ENCODE measurements at places on chromosomes 1 and 21.

- DNase-seq: no peak
Observed at GRCh38 chr1:164609089-164609488, 50.1 kb downstream of the PBX1 start.

DNA sequence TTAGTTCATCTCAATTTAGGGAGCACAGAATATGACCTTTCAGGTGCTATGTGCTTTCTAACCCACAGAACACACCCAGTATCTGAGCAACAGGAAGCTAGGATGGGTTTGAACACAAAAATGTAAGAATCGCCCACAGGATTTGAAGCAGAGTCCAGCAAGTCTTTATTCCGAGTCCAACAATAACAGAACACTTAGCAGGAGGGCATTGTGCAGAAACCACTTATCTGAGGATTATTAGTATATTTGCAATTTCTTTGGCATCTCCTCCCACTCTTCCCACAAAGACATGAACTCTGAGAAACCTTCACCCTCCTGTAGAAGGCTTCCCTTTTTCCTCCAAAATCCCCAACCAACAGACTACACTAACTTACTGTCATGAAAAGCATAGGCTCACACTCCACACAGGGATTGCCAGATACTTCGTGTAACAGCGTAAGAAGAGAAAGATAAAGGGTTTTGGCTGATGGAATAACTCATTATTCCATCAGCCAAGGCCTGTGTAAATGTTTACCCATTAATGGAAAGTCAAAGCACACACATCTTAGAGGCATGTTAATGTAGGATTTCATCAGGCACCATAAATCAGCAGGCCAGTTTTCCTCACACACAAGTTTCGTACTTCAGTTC, 16.1 kb downstream of the SIPA1L2 start:
- no peak for DNase-seq

GRCh38 chr1:23527366-23527765, 3.7 kb downstream of the E2F2 start:
- DNase-seq: no peak

DNA sequence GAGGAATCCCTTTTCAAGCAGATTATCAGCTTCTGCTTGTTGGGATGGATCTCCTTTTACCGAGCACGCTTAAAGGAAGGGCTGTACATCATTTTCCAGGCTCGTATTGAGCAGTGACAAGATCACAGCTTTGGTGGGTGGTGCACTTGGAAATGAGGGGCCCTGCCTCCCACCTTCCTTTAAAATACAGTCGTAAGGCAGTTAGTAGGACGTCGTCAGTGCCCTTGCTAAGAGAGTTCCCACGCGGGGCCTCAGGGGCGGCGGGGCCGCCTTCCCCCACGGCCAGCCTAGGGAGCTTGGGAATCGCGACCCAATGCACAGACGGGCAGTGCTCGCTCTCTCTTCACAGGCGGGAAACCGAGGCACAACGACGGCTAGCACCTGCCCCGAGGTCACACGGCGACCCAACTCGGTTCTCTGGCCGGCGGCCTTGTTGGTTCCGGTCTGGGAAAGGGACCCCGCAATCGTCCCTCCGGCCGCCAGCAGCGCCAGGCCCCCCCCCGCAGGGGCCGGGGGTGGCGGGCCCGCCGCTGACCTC, 58.6 kb downstream of the H3-3A start:
- no peak for DNase-seq

- peak; percentile 64 for DNase-seq
Observed at GRCh38 chr1:161440312-161440894, 64.9 kb upstream of the FCGR2A start.

GRCh38 chr1:208965351-208965750, 618.2 kb upstream of the CAMK1G start:
- DNase-seq: no peak

GRCh38 chr1:54339126-54339525, 67.1 kb downstream of the SSBP3 start:
- no peak for DNase-seq

DNA sequence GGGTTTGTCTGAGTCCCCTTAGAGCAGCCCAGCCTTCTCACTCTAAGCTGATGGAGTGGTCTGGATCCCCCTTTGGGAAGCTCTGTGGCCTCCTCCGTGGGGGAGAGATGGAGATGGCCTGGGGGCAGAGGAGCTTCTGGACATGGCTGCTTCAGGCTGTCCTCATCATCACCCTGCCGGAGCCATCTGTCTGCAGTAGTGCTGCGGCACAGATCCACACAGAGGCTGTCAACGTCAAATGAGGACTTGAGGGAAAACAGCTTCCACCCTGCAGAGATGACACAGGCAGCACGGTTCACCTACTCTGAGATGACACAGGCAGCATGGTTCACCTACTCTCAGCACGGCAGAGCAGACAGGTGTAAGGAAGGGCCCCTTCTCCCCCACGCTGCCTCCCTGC, 134.3 kb downstream of the IGSF21 start:
- no peak for DNase-seq

- no peak for DNase-seq
Observed at GRCh38 chr1:160117709-160118183, 2.2 kb downstream of the ATP1A2 start.

DNA sequence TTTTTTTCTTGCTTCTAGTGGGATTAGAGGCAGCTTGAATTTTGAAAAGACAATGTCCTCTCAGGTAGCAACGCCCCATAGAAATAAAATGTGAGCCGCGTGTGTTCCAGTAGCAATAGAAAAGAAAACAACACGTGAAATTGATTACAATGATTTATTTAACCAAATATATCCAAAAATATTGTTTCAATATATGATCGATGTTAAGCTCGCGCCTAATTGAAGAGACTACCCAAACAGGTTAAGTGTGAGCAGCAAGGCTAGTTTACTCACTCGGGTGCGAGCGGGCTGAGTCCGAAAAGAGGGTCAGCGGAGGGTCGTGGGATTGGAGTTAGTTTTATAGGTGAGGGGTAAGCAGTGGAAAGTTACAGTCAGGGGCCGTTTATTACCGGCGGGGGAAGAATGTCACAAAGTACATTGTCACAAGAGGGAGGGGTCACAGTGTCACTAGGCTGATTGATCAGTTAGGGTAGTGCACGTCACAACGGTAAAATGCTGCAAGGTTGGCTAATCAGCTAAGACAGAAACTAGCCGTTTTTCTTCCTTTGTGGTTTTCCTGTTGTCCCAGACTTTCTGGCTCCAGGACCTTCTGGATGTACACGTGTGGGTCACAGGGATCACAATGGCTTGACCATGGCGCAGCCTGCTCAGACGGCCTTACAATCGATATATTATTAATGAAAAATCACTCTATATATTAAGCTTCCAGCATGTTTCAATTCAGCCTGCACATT, 697 bp upstream of the ZNF670 start:
- DNase-seq: no peak

DNA sequence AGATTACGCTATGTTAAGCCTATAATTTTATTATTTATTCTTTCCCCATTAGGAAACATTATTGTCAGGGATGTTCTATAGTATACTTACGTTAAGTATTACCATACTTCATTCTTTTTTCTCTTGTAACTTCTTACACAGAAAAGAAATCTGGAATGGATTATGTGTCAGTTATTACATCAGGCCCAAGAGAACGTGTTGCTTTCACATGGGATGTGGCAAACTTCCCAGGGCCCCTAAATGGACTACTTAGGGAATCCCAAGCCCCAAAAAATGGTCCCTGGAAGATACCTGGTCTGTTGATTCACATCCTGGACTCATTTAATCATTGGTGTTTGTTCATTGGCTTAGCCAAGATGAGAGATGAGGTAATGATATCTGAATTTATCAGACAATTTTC, 249.8 kb downstream of the NRIP1 start:
- no peak for DNase-seq

DNA sequence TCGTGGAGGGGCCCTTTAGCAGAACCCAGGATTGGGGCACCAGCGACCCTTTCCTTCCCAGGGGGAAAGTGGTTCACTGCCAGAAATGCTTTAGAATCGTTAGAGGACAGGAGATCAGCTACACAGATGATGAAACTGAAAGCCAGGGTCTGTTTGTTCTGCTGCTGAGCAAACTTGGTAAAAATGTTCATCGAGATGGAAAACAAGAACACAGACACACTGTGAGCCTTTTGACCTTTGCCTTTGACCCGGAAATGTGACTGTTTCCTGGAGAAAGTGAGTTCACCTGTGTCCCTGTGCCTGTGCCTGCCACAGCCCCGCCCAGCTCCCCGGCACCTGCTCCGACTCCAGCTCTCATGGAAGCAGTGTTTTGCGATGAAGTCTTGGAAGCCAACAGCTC, 234.3 kb downstream of the CAMTA1 start:
- DNase-seq: no peak

DNA sequence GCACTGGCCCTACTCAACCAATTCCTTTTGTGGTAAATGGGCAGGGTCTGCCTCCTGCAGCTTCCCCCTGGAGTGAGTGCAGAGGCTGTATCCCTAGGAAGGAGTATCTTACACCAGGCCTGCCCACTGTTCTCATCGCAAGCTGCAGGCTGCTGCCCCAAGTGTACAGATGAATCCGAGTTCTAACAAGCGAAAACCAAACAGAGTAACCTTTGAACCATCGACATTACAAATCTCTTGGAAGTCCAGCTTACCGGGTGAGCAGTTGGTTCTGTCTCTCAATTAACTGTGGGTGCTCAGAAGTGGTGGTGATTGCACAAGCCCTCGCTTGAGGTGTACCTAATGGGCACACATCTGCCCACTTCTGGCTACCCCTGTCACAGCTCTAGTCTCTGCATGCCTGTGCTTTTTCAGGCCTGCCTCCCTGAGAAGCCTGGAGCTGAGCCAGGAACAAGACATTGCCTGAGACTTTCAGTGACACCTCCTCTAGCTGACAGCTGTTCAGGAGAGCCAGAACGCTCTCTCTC, 22.7 kb downstream of the INAVA start:
- no peak for DNase-seq

GRCh38 chr1:99606306-99606705, 39.6 kb upstream of the PALMD start:
- DNase-seq: no peak
